ENCODE measurements at places on chromosomes 1 and 21.
A peak's percentile ranks its signal among the peaks of the same experiment; 100 is the strongest.

GRCh38 chr1:156004843-156005584 is 15.7 kb downstream of the SSR2 start:
- no peak for DNase-seq

DNA sequence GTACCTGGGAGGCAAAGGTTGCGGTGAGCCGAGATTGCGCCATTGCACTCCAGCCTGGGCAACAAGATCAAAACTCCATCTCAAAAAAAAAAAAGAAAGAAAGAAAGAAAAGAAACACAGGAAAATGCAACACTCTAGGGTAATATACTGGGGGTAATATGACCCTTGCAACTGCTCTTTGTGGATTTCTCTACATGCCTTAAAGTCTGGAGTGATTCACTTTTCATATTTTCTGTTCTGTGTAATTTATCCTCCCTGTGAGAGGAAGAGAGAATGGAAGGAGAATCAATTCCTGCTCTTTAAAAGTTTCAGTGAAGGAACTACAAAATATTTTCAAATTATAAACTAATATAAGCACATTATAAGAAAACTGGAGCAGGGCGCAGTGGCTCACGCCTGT is 22.7 kb downstream of the RIT1 start:
- no peak for DNase-seq

DNA sequence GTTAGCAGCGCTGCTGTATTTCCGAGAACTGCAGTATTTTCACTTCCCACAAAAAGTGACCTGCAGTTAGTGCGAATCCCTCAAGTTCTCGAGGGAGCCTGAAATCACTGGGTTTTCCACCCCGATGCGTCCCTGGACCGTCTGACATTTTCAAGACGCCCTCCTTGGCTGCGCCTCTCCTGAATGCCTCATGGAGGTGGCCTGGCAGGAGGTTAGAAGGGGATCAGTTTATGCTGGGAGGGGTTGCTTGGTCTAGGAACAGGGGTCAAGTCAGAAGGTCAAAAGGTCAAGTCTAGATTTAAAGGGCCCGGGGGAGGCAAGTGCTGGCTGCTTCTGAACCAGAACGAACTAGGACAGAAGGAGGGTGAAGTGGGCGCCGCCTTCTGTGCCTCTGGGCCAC is 176.8 kb downstream of the PRDM16 start:
- DNase-seq = no peak

DNA sequence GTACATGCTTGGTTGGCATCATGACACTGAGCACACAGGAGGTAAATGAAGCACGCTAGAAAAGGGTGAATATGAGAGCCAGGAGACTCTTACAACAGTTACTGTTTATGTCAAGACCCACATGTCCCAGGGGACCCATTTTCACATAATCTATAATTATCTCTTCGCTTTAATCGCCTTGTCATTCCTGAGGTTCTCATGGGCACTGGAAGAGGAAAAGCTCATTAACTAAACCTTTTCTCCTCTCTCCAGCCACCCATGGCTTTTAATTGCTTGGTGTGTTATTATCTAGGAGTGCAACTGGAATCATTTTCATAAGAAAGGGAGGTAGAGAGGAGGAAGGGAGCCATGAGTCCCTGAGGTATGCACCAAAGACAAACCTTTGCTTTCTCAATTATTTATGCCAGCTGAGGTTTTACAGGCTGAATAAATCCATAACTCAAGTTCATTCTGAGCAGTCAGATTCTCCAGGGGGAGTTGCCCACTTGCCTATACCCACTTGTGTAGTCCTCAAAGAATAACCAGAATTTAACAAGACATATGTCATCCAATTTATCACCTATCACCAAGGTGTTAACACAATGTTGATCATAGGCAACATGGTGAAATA is 77.4 kb downstream of the ACBD6 start:
- DNase-seq = peak; percentile 4

- DNase-seq = no peak
Observed at GRCh38 chr1:180603223-180603849, 28.5 kb upstream of the XPR1 start.

- no peak for DNase-seq
Observed at GRCh38 chr1:35619237-35620121, 21.8 kb downstream of the PSMB2 start.

DNA sequence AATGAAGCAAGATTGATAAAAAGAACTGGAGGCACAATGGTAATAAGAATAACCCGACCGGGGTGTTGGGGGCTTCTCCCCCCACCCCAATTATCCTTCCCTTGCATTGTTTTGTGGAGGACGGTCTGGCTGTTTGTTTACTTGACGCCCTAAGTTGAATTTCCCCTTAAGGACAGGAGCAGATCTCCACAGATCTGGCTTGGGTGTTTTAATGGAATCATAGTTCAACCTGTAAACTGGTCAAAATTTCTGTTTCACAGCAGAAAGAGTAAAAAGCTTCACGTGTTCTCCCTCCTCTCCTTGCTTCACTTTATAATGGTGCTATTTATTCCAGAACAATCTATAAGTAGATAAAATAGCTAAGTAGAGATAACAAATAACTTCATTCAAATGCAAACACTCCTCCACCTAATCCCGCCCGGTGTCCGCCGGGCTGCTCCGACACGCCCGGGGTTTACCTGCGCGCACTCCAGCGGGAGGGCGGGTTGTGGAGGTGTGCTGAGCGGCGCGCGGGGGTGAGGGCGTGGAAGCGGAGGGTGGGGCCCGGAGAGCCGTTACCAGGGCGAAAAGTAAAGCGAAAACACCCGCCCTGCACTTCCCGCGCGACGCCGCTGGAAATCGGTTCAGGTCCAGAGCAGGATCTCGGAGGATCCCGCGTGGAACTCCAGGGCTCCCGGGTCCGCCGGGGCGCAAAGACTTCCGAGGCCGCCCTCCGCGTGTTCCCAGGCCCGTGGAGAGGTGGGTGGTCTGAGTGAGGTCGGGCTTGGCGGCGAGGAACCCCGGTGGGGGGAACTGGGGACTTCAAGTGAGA is 2.0 kb upstream of the ATF3 start:
- DNase-seq = peak; percentile 42

DNA sequence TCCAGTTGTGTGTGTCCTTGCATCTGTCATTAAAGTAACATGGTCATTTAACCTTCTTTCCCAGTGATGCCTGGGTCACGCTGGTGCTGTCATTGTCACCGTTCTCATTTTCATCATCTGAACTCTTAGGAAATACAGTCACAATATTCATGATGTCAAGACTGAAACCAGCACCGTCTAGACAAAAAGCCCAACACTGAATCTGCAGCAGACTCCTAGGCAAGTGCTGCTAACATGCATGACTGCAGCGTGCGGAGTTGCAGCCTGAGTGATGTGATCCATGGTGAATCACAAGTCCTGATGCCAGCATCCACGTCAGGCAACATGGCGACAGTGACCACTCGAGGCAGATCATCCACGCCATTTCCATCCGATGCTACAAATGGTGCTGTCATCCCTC is 37.6 kb downstream of the MRPL37 start:
- no peak for DNase-seq

- DNase-seq = no peak
Observed at GRCh38 chr1:198238121-198238520, 81.3 kb downstream of the NEK7 start.

DNA sequence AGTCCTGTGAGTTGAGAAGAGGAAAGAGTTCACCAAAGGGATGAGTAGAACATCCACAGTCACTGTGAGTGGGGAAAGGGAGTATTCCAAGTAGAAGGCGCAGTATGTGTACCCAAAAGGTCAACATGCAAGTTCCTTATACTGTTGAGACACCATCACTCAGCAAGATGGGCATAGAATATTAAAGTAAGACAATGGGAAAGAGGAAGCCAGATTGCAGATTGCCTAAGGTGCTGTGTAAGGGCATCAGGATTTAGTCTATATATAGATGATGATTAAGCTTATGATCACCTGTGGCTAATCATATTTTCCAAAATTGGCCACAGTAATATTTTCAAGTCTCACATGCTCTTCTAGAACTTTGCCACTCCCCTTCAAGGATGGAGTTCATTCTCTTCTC is 120.1 kb upstream of the CAMK1G start:
- DNase-seq = no peak

GRCh38 chr1:159889821-159890252 is 10.1 kb downstream of the CFAP45 start:
- peak; percentile 94 for DNase-seq

DNA sequence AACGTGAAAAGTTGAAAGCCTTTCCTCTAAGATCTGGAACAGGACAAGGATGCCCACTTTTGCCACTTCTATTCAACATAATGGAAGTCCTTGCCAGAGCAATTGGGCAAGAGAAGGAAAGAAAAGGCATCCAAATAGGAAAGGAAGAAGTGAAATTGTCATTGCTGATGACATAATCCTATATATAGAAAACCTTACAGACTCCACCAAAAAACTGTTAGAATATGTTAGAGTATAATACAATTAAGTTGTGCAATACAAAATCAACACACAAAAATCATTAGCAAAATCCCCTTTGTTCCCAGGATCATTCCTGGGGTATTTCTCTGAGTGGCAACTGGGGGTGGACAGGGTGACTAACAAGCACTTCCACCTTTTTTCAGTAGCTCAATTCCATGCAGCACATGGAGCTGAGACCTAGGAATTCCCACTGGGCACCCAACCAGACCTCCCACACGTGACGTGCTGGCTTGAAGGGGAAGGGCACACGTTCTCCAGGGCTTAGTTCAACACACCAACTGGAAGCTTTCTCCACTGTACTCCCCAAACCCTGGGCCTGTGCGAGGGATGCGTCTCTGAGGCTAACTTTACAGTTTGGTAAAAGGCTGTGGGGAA is 9.6 kb downstream of the STUM start:
- no peak for DNase-seq

DNA sequence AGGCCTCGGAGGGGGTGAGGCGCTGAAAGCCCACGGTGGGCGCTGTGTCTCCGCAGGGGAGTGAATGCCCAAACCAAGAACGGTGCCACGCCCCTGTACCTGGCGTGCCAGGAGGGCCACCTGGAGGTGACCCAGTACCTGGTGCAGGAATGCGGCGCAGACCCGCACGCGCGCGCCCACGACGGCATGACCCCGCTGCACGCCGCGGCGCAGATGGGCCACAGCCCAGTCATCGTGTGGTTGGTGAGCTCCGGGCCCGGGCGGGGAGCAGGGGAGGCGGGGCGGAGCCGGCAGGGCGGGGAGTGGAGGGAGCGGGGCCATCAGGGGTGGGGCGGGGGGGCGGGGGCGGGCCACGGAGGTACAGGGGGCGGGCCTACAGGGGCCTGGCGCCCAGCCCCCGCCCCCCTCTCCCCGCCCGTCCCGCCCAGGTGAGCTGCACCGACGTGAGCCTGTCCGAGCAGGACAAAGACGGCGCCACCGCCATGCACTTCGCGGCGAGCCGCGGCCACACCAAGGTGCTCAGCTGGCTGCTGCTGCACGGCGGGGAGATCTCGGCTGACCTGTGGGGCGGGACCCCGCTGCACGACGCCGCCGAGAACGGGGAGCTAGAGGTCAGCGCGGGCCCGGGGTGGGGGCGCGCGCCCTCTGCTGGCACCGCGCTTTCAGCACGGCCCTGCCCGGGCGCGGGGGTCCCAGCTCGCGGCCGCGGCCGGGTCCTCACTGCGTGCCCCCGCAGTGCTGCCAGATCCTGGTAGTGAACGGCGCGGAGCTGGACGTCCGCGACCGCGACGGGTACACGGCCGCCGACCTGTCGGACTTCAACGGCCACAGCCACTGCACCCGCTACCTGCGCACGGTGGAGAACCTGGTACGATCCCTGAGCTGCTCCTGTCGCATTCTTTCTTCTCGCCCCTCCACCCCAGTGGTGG is 15.9 kb downstream of the ESPN start:
- peak; percentile 51 for DNase-seq

DNA sequence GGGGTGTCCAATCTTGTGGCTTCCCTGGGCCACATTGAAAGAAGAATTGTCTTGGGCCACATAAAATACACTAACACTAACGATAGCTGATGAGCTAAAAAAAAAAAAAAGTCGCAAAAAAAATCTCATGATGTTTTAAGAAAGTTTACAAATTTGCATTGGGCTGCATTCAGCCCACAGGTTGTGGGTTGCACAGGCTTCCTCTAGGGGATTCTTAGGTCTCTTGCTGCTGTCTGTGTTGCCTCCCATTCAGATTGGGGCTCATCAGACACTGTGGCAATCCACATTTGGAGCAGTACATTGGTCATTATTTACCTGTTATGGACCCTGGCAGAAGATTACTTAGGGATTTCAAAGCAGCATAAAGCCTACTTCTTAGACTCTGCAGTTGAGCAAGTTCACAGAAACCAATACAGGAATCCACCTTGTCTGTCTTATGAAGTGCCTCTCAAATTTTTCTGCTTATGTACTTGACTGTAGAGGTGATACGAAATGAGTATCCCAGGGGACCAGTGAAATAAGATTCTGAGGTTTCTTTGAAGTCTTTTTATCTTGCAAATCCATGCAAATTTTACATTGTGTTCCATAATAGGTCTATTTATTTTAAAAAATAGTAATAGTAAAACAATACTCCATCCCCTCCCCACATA is 205.5 kb downstream of the RPS6KC1 start:
- DNase-seq = no peak

- no peak for DNase-seq
Observed at GRCh38 chr1:26581287-26581651, 51.7 kb downstream of the RPS6KA1 start.

DNA sequence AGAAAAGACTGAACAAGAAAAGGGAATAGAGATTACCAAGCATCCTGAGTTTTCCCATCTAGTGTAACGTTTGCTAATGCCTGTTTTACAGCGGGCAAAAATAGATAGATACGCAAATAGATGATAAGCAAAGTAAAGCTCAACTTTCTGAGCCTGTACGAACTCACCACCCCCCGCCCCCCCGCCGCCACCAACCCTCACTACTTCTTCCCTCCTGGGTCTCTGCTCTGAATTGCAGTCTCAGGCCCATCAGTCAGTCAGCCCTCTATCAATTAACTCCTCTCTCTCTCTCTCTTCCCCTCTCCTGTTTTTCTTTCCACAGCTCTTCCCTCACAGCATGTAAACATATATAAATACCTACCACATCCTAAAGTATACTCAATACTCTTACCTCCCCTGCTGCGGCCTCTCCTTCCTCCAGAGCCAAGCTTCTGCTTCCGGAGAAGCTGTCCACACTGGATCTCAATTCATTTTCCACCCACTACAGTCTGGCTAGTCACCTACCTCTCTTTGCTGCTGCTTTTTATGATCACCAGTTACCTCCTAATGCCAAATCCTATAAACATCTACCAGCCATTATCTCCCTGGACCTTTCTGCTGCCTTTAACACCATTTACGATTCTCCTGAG is 64.6 kb downstream of the CAPN2 start:
- DNase-seq = no peak

- no peak for DNase-seq
Observed at GRCh38 chr1:185598332-185598731, 135.9 kb upstream of the HMCN1 start.

DNA sequence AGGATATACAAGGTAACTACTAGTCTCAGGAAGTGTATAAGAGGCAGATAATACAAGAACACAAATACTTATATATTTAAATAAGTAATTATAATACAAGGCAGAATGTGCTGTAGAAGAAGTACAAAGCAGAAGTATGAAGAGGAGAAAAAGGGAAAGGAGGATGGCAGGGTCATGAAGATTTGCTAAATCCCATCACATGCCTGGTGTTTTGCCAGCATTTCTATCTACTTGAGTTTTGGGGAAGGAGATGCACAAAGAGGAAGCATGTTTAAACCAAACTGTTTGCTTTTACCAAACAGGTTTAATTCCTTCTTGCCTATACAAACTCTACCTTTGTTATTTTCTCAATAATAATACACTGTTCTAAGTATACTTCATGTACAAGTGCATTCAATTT is 60.9 kb upstream of the PODN start:
- no peak for DNase-seq

GRCh38 chr1:102757363-102757762 is 351.0 kb downstream of the COL11A1 start:
- DNase-seq = no peak

All from mesenchymal stem cell (in vitro differentiated cells and primary cell).